Prostate gland (tissue), 2 donors: ENCODE measurements at places on chromosomes 6 and 20. TPM values are rescaled to one million over a fixed set of nuclear protein-coding genes. Genes with fewer than 3 reads are reported as not detected.

The HLA-DPB1 gene
- 57.5 TPM for total RNA-seq

The TREM2 gene
- total RNA-seq, result 8.1 TPM

The GSTA3 gene
- total RNA-seq, result not detected

DNA sequence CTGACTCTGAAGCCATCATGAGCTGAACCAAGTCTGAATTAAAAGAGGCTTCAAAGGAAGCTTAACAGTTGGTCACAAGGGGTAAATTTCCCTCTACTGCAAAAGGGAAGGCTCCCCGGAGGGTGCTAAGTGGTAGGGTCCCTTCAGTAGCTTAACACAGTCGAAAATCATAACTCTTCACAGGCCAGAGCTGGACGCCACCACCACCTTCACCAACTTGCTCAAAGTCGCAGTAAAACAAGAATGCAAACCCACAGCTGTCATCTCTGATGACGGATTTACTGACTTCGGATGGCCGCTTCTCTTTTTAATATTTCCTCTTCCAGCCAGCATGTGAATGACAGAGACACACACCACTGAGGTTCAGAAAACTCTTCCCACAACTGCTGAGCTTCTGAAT lies 144.7 kb upstream of the FBXL4 start:
- no peaks in the 10 kb centered on the region for H3K36me3 ChIP-seq
- H3K27ac ChIP-seq, result no peak overlapping the region
- H3K4me3 ChIP-seq, result no peak overlapping the region

- no peak overlapping the region for H3K4me3 ChIP-seq
- H3K27ac ChIP-seq, result no peak overlapping the region
- H3K4me1 ChIP-seq, result no peaks in the 10 kb centered on the region
Measured at GRCh38 chr20:43953919-43954592, 39.4 kb downstream of the TOX2 start.

- no peaks in the 10 kb centered on the region for H3K4me1 ChIP-seq
- no peaks in the 10 kb centered on the region for H3K27me3 ChIP-seq
- H3K27ac ChIP-seq, result no peak overlapping the region
- H3K36me3 ChIP-seq, result no peaks in the 10 kb centered on the region
- no peak overlapping the region for H3K4me3 ChIP-seq
Measured at GRCh38 chr20:9555781-9556180, 41.4 kb downstream of the LAMP5 start.

DNA sequence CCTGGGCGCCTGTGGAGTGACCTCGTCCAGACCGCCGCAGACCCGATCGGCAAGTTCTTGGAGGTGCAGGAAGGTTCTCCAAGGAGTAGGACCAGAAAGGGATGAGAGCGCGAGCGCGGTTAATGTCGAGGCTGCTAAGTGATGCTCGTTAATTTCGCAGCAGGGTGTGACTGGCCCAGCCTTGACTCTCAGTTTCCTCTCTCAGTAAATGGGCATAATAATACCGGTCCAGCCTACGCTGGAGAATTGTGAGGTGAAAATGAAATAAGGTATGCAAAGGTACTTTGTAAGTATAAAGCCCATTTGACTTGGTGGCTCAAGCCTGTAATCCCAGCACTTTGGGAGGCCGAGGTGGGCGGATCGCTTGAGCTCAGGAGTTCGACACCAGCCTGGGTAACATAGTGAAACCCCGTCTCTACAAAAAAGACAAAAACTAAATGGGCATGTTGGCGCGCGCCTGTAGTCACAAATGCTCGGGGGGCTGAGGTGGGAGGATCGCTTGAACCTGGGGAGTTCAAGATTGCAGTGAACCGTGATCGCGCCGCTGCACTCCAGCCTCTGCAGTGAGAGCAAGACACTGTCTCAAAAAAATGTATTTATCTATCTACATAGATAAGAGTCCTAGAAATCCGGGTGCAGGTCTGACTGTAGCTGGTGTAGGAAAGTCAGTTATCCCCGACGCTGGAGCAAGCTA lies 634 bp upstream of the BTBD9 start:
- no peak for DNase-seq
- H3K4me3 ChIP-seq, result peak overlapping the region; percentile 78
- H3K27ac ChIP-seq, result peak overlapping the region; percentile 89
- H3K36me3 ChIP-seq, result no peaks in the 10 kb centered on the region

DNA sequence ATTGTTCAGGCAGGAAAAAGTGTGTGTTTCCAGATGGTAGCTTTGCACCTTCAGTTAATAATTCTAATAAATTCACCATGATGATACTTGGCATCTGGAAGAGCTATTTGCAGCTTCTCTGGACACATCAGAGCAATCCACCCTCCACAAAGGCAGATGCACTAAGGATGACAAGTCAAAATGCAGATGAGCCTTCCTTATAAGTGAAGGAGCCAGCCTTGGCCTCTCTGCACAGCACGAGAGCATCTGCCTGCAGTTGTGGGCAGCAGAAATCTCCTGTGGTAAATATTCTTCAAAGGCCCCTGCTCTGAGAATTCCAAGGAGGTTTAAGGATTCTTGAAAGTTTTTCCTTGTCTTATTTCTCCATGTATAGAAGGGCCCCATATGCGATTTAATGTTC lies 6.9 kb upstream of the POM121L2 start:
- no peak for DNase-seq
- no peaks in the 10 kb centered on the region for H3K36me3 ChIP-seq
- H3K4me3 ChIP-seq, result no peak overlapping the region
- no peaks in the 10 kb centered on the region for H3K4me1 ChIP-seq
- no peaks in the 10 kb centered on the region for H3K27me3 ChIP-seq

GRCh38 chr20:57612436-57612835 lies 7.8 kb downstream of the ZBP1 start:
- H3K36me3 ChIP-seq, result no peaks in the 10 kb centered on the region
- no peak overlapping the region for H3K4me3 ChIP-seq
- DNase-seq, result no peak
- no peak overlapping the region for H3K27ac ChIP-seq
- H3K27me3 ChIP-seq, result no peaks in the 10 kb centered on the region

GRCh38 chr6:39062014-39062740 lies 13.6 kb downstream of the GLP1R start:
- peaks cover 3% of the 10 kb centered on the region for H3K4me1 ChIP-seq
- no peak for DNase-seq
- H3K4me3 ChIP-seq, result no peak overlapping the region

- no peaks in the 10 kb centered on the region for H3K4me1 ChIP-seq
- H3K4me3 ChIP-seq, result peak overlapping the region; percentile 25
- H3K27ac ChIP-seq, result peak overlapping the region; percentile 79
- H3K36me3 ChIP-seq, result no peaks in the 10 kb centered on the region
- peak; percentile 83 for DNase-seq
Measured at GRCh38 chr6:29964887-29965562, 22.7 kb downstream of the HLA-A start.

DNA sequence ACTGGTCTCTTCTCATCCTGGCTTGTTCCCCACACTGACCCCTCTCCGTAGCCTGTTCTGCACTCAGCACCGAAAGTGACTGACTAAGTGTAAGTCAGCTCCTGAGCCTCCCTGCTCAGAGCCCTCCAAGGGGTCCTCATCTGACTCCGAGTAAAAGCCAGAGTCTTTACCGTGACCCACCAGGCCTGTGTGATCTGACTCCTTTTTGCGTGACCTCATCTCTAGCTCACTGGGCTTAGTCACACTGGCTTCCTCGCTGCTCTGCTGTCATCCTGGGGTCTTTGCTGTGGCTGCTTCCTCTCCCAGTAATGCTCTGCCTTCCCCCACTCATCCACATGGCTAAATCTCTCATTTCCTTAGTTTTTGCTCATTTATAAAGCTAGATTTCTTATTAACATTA lies 116.6 kb downstream of the PLCB4 start:
- no peaks in the 10 kb centered on the region for H3K27me3 ChIP-seq
- H3K36me3 ChIP-seq, result no peaks in the 10 kb centered on the region
- no peaks in the 10 kb centered on the region for H3K4me1 ChIP-seq
- no peak overlapping the region for H3K27ac ChIP-seq

GRCh38 chr6:93423542-93423941 lies 4.2 kb upstream of the EPHA7 start:
- H3K36me3 ChIP-seq, result no peaks in the 10 kb centered on the region
- H3K27me3 ChIP-seq, result no peaks in the 10 kb centered on the region
- no peak overlapping the region for H3K27ac ChIP-seq

GRCh38 chr6:42047790-42048405 lies 2.4 kb upstream of the TAF8 start:
- no peaks in the 10 kb centered on the region for H3K36me3 ChIP-seq
- peak overlapping the region; percentile 90 for H3K27ac ChIP-seq
- peaks cover 36% of the 10 kb centered on the region for H3K4me1 ChIP-seq
- H3K4me3 ChIP-seq, result peak overlapping the region; percentile 72
- DNase-seq, result no peak
- no peaks in the 10 kb centered on the region for H3K27me3 ChIP-seq

DNA sequence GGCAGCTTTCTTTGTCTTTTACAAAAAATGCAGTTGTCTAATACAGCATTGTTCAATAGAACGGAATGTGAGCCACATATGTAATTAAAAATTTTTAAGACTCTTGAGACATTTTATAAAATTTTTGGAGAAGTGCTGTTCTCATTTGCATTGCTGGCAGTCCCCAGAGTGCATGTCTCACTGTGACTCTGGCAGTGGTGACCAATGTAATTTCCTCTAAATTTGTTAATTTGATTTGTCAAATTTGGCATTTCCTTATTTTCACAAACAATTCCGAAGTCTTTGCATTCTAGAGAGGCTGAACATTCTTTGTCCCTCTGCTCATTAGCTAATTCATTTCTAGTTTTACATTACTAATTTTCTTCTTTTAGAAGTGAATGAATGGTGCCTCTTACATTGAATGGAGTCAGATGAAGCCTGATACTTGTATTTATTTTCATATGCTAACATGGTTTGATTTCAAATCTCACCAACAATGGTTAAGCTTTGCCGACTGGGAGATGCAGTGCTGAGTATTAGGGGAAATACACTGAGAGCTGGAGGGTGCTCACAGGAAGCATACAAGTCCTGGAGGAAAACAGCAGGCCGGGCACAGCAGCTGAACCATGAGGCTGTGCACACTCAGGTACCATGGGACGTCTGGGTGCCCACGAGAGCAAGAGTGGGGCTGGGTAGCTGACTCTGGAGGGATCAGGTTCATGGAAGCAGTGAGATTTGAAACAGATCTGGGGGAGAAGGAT lies 68.5 kb upstream of the ARMC2 start:
- H3K27me3 ChIP-seq, result no peaks in the 10 kb centered on the region
- H3K4me1 ChIP-seq, result peaks cover 3% of the 10 kb centered on the region
- H3K4me3 ChIP-seq, result no peak overlapping the region
- no peak for DNase-seq
- H3K36me3 ChIP-seq, result no peaks in the 10 kb centered on the region
- no peak overlapping the region for H3K27ac ChIP-seq

GRCh38 chr20:18737140-18737539 lies 76.4 kb upstream of the SCP2D1 start:
- H3K27me3 ChIP-seq, result no peaks in the 10 kb centered on the region
- DNase-seq, result no peak
- no peaks in the 10 kb centered on the region for H3K4me1 ChIP-seq
- no peaks in the 10 kb centered on the region for H3K36me3 ChIP-seq
- H3K4me3 ChIP-seq, result no peak overlapping the region
- no peak overlapping the region for H3K27ac ChIP-seq

GRCh38 chr20:15379681-15380296 lies 1042.4 kb upstream of the FLRT3 start:
- no peaks in the 10 kb centered on the region for H3K4me1 ChIP-seq
- DNase-seq, result no peak
- H3K36me3 ChIP-seq, result no peaks in the 10 kb centered on the region
